ENCODE measurements at places on chromosomes 1 and 21.

DNA sequence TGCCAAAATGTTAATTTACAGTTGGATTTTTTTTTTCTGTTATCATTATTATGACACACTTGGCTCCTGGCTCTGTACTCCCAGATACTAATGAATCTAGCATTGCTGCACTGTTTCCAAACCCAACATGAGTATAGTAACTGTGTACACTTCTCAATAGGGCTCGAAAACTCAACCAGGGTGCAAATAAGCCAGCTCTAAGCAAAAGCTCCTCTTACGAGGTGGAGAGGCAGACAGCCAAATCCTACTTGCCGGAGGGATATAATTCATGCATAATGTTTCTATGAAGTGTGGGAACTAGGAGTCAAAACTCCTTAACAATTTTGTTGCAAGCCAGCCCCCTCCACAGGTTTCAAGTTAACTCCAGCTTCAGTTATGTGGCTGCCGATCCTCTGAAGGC is 510.4 kb upstream of the ZP4 start:
- DNase-seq: no peak

GRCh38 chr1:109091078-109091838 is 694 bp downstream of the TMEM167B start:
- no peak for DNase-seq

GRCh38 chr1:6143395-6143794 is 36.7 kb downstream of the CHD5 start:
- DNase-seq: no peak

DNA sequence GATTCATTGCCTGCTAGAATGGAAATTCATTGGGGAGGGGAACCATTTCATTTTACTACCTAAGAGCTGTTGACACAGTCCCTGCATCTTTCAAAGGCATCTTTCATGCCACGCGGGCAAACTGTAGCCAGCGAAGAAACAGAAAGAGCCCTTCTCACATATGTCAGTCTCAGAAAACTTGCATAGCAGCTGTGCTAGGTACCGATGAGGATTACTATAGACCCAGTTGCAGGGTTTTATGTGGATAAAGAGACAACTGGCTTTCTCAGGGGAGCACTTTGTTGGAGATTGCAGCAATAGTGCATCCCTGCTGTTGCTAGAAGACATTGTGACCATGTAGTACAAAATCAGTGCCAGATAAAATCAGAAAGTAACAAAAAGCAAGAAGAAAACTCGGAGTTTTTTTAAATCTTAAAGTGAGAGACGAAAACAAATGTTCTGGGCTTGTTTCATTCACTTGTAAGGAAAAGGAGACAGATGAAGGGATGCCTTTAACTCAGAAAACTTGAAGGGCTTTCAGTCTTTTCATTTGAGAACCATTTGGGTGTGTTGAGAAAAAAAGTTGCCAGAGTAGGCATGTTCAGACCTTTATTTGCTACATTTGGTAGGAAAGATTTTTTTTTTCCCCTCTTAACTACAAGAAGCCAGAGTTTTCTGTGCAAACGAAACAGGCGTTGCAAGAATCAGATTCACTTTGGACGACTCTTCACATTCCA is 804.1 kb downstream of the USP25 start:
- DNase-seq: no peak

DNA sequence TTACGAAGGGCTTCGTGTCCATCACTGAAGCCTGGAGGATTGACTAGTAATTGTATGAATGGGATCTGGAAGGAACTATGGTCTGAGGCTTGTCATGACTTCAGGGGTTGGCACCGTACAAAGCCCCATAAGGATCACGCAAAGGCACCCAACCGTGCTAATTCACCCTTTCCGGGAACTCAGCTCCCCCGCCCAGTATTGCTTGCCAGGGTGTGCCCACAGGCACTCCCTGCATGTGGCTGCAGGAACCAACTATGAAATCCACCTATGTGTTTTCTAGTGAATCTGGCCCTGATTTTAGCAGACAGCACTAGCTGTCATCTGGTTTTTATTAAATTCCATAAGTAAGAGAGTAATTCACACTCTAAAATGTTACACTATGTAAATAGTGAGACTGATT is 139.2 kb downstream of the TM2D1 start:
- DNase-seq: no peak

GRCh38 chr1:66535853-66536252 is 1.9 kb downstream of the SGIP1 start:
- DNase-seq: no peak

DNA sequence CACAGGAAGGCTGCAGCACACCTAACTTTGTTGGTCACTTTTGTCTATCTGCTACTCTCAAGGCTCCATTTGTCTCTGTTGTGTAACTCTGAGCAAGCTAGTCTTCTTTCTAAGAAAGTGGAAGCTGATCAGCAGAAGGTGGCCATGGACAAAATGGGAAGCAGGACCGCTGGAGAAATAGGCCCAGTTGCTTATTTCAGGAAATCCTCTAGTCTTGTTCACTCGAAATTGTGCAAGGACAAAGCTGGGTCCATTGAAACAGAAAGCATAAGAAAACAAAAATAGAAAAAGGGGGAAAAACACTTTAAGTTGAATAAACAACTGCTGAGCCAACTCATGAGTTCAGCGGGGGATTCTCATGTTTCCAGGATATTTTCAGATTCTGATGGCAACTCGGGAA is 150.1 kb downstream of the PBX1 start:
- no peak for DNase-seq

GRCh38 chr21:41921021-41921420 is 32.8 kb downstream of the C2CD2 start:
- DNase-seq: no peak

GRCh38 chr1:90715309-90715708 is 1.8 kb downstream of the BARHL2 start:
- DNase-seq: no peak

GRCh38 chr21:33117101-33117888 is 47.4 kb downstream of the OLIG1 start:
- no peak for DNase-seq

GRCh38 chr1:218557731-218558130 is 212.6 kb downstream of the TGFB2 start:
- DNase-seq: no peak

DNA sequence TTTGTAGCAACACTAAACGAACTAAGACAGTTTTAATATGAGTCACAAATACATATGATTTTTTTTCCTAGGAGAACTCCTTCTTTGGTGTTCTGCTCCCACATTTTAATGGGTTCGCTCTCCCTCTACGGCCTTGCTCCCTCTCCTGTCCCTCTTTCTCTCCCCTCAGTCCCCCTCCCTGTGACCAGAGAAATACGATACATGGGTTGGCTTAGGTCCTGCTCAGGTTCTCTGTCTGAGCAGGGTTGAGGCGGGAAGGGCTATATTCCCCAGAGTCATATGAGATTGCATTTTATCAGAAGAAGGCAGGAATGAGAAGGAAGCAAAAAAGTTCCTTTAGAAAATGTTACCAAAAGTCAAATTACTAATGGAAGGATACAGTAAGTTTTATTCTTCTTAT is 44.6 kb downstream of the UBE2U start:
- DNase-seq: no peak

DNA sequence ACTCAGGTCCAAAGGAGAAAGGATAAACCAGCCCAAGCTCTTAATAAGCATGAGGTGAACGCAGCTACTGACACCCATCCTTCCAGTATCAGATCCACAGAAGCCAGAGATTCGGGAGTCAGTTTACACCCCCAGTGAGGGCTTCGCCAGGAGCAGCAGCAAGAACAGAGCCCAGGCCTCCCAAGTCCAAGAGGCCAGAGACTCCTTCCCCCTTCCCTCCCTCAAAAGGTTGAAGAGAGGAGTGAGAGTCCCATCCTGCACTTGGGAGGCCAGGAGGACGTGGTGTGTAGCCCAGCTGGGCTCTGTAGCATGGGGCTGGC is 72.8 kb downstream of the MRPL37 start:
- no peak for DNase-seq

GRCh38 chr1:51666478-51666877 is 49.6 kb downstream of the OSBPL9 start:
- no peak for DNase-seq

- peak; percentile 51 for DNase-seq
These were observed 94.9 kb downstream of the MRPL39 start for GRCh38 chr21:25512095-25513081.

- no peak for DNase-seq
These were observed 60.0 kb upstream of the ADAM30 start for GRCh38 chr1:119956306-119956705.

DNA sequence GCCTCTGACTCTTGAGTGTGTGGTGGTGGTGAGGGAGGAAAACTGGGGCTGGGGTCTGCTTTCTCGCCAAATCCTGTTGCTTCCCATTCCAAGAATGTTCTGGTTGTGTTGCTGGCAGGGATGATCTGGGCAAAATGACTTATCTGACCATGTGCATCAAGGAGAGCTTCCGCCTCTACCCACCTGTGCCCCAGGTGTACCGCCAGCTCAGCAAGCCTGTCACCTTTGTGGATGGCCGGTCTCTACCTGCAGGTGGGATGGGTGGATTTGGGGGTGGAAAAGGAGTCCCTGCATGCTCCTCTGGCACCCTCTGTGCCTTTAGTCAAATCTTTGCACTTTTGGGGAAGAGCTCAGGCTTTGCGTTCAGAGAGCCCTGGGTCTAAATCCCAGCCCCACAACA is 18.1 kb downstream of the CYP4B1 start:
- no peak for DNase-seq

- DNase-seq: no peak
These were observed 3.2 kb upstream of the MAP1LC3C start for GRCh38 chr1:242002072-242002471.

DNA sequence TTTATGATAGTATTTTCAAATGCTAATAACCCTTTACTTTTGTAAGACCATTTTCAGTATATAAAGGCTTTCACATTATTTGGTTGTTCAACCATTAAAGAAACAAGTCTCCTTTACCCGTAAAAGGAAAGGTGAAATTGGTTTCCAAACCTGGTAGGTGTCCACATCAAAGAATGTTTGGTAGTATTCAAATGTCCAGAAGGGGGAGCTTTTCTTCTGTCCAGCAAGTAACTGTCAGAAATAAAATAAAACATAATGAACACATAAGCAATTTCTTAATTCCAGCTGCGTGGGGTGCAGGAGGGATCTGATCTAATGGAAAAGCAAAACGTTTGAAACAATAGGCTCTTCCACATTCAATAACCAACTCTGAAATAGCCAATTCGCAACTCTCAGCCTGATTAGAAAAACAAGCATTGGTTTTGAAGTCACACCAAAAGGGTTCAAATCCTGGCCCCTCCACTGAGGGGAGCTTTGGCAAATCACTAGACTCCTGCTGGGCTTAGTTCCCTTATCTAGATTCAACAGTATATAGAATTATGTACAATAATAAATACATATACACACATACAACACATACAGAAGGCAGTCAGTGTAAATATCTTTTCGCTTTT is 11.0 kb downstream of the YIPF1 start:
- DNase-seq: no peak

GRCh38 chr1:226417830-226418546 is 10.1 kb upstream of the PARP1 start:
- DNase-seq: no peak

GRCh38 chr1:14740016-14740415 is 141.5 kb downstream of the KAZN start:
- no peak for DNase-seq

GRCh38 chr1:176609556-176610408 is 146.8 kb downstream of the PAPPA2 start:
- no peak for DNase-seq

- no peak for DNase-seq
These were observed 16.4 kb downstream of the TP73 start for GRCh38 chr1:3668585-3669300.

- no peak for DNase-seq
These were observed 20.9 kb downstream of the USP48 start for GRCh38 chr1:21762022-21762404.

DNA sequence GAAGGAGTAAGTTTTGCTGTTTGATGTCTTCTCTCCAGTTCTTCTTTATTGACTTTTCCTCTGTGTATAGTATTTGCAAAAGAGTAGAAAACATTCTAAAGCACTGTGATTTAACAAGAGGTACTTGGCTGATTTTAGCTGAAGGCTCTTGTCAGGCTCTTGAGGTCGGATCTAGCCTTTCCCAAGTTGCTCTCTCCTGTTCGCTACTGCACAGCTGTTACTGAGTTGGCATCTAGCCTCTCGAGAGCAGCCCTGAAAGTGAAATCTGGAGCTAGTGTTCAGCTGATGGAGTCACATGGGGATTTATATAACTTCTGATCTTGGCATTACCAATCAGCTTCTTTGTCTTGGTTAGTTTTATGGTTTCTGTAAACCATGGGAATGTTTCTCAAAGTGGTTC is 193.1 kb downstream of the RYR2 start:
- no peak for DNase-seq

DNA sequence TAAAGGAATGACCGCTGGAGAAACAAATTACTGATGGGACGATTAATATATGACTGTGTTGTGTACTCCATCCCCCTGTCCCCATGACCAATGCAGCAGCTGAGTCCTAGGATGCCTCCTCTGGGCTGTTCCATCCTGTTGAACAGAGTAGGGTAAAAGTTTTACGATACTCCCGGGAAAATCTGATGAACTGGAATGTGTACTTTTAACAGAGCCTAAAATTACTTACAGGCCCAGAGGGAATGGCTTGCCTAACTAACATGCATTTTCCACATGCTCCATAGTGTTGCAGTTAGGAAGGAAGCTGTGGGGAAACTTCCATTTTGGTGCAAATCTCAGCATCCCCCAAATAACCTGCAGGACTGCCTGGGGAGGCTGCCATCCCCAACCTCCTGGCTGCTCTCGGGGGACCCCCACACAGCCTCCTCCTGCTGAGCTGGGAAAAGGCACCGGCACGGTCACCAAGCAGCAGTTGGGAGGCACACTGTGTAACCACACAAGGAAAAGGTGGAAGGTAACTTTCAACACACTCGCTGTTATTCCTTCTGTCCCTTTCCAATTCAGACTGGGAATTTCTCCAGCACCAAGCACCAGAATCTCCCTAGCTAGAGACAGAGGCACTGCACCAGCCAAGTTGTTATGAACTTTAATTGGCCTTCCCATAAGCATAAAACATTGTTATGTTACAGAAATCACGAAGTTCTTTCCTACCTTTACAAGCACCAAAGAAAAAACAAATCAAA is 97.2 kb downstream of the BCAR3 start:
- no peak for DNase-seq

- no peak for DNase-seq
These were observed 509.1 kb downstream of the KIF26B start for GRCh38 chr1:245663841-245664240.

- peak; percentile 72 for DNase-seq
These were observed at the start of gene FHAD1 for GRCh38 chr1:15246960-15247614. Gene FHAD1, plus strand, starts transcription at chr1:15247223. Its CDS starts 4,562 bp downstream, at chr1:15251785.

GRCh38 chr1:175824079-175824478 is 80.7 kb upstream of the TNR start:
- DNase-seq: peak; percentile 33

- no peak for DNase-seq
These were observed 9.1 kb downstream of the C1orf226 start for GRCh38 chr1:162390396-162391185.

GRCh38 chr1:22275626-22276395 is 132.9 kb upstream of the WNT4 start:
- DNase-seq: peak; percentile 59

Data from activated T-cell treated with anti-CD3 and anti-CD28 coated beads, Interleukin-2, amount 50 U/mL, for 24 hours (primary cell).